ENCODE measurements at places on chromosomes 5 and 9.

DNA sequence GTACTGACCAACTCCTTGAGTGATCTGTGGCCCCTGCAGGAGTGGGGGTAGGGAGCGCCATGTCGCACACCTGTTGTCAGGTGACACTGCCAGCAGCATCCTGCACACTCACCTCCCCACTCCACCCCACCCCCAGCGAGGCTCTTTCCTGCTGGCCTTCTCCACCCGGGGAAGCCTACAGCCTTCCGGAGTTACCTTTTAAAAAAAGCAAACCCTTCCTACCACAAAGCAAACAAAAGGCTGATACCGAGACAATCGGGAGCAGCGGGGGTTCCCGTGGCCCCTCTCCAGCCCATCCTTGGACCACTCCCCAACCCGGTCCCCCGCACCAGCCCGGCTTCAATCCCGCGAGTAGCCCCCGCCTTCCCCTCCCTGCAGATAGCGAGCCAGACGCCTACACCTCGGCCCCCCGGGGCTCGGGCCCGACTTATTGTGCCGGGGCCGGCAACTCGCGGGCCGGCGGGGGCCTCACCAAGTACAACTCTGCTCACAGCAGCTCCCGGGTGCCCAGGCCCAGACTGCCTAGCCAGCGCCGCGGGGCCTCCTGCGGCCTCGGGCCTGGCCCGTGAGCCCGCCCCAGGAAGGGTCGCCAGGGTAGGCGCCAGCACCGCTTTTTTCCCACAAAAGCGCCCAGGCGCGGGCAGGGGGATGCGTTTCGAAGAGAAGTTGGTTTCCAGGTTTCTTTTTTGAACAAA, 724 bp downstream of the MACROH2A1 start:
- peak; percentile 15 for DNase-seq

- no peak for DNase-seq
Observed at GRCh38 chr5:141192110-141192725, at the start of gene PCDHB10. Gene PCDHB10 (plus strand): TSS chr5:141192353. CDS start chr5:141192553, 200 bp downstream.

GRCh38 chr5:32108167-32108566, 66.0 kb downstream of the GOLPH3 start:
- DNase-seq, result no peak

DNA sequence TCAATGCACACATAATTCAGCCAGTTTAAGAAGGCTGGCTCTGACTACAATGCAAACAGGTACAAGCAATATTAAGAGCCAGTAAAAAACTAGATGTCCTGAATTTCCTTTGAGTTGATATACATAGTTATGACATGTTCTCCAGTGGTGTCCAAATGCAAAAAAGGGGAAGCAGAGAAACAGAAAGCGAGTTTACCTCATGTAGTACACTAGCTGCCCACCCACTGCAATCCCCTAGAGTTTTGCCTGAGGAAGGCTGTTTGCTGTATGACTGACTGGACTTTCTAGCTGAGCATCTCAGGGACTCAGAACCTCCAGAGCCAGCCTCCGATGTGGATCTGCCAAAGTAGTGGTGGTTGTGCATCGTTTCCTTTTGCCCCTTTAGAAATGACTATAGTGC, 44.8 kb upstream of the SLC1A3 start:
- DNase-seq, result no peak

DNA sequence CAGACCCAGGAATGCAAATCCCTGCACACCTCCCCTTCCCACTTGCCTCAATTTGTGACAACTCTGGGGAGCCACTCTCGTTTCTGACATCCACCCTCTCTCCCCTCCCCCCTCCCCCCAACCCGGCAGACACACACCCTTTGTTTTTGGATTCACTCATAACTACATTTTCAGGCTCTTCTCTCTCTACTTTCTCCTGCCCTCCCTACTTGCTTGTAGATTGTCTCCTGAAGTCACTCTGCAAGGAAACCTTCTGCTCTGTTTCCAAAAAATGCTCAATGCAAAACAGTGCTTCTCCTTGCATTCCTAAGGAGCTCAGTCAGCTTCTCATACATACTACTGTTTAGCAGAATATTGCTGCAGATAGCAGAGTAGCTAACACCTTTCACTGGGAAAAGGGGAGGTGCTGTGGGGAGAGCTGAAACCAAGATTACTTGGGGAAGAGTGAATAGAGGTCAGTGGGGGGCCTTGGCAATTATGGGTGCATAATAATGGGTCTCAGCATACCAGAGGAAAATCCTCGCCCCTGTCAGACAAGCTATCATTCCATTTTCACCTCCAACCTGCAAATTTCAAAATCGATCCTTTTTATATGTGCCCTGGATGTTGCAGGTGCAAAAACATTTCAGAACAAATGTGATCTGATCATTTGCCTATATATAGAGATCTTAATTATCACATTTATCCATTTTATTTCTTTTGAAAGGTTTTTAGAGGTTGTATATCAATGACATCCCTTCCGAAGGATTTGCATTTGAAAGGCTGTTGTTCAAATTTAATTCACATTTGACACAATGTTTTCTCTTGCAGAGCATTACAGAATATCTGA, 1860.7 kb upstream of the WWC1 start:
- no peak for DNase-seq

- no peak for DNase-seq
Observed at GRCh38 chr9:115691693-115692092, 461.9 kb upstream of the PAPPA start.

DNA sequence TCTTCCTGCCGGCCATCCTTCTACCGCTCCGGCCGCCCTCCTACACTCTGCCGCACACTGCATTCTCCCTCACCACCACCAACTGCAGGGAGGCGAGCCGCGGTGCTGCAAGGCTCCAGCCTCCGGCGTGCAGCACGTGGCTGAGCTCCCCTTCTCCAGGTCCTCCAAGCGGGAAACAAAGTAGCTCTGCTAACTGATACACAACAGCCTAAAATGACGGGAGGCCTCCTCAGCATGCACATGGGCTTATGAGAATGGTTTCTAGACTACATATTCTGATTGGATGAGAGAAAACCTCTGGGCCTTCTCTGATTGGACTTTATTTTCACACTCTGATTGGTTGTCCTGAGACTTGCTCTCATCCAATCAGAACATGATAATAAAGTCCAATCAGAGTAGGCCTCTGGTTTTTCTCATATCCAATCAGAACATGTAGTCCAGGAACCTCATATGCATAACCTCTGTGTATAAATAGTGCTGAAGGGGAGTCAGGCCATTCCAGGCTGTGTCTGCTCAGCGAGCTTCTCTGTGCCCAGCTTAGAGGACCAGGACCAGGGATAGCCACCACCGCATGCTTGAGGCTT, 27.0 kb upstream of the ZNF354B start:
- peak; percentile 13 for DNase-seq

GRCh38 chr5:128553747-128554146, 15.7 kb upstream of the FBN2 start:
- no peak for DNase-seq

GRCh38 chr9:108477529-108478006, 378.2 kb downstream of the ACTL7B start:
- DNase-seq, result peak; percentile 33

- peak; percentile 31 for DNase-seq
Observed at GRCh38 chr9:89980600-89980999, 375.8 kb downstream of the GADD45G start.

DNA sequence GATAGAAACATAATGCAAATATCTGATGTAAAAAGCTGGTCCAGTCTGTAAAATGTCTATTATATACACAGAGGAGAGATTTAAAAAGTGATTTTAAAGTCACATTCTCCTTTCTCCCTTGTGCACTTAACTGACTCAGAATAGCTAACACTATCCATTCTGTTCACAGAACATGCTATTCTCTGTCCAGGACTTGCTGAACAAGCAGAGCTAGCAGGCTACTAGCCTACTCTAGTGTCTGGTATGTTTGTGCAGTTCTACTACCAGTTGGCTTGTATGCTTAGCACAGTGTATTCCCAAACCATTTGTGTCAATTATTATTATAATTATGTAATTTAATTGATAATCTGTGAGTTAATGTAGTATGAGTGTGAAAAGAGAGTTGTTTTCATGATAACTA, 161.7 kb upstream of the NUDT12 start:
- no peak for DNase-seq

DNA sequence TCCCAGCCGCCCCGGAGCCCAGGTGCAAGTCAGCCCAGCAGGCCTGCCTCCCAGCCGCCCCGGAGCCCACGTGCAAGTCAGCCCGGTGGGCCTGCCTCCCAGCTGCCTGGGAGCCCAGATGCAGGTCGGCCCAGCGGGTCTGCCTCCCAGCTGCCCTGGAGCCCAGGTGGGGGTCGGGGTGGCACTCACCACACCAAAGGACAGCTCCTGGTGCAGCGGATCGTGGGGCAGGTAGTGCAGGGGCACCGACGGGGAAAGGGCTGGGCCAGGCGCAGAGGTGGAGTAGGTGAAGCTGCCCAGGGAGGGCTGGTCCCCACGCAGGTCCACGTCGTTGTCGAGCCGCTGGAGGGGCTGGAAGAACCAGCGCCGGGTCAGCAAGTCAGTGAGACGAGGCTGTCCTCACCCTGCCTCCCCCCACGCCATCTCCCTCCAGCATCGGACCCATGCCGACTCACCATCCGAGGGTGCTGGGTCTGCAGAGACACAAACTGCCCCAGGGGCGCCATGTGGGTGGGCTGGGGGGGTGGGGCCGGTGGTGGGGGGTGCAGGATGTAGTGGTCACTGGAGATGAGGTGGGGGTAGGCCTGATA, 6.7 kb downstream of the RNF44 start:
- no peak for DNase-seq

- no peak for DNase-seq
Observed at GRCh38 chr5:73256012-73256411, 83.0 kb downstream of the TMEM174 start.

DNA sequence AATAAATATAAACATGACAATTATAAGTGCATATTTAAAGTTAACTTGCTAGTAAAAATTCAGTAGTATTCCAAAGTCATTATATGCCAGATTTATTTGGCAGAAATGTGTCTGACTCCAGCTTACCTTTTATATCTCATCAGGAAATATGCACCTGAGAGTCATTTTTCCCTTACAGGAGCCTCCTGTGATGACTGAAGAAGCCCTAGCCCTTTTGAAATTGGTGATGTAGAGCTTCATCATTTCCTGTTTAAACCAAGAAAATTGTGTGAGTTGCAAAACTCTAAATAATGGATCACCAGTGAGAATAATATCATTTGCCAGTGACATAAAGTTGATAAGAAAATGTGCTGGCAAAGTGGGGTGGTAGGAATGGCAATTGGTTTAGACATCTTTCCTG, 42.1 kb upstream of the CTNND2 start:
- DNase-seq, result no peak

DNA sequence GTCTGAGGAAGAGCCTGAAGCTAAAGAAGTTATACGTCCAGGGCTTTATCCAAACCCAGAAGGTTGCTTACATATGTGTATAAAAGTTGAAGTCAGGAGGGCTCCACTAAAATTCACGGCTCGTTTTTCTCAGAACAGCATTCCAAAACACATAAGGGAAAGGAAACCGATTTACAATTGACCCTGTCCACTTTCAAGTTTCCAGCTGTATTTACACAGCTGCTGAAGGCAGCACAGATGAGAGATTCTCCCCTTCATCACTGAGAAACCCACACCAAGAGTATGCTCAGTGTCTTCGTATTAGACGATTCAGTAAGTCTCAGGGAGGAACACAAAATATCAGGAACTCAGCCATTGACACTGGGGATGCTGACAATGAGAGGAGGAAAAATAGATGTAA, 5.9 kb upstream of the NREP start:
- DNase-seq, result peak; percentile 16

DNA sequence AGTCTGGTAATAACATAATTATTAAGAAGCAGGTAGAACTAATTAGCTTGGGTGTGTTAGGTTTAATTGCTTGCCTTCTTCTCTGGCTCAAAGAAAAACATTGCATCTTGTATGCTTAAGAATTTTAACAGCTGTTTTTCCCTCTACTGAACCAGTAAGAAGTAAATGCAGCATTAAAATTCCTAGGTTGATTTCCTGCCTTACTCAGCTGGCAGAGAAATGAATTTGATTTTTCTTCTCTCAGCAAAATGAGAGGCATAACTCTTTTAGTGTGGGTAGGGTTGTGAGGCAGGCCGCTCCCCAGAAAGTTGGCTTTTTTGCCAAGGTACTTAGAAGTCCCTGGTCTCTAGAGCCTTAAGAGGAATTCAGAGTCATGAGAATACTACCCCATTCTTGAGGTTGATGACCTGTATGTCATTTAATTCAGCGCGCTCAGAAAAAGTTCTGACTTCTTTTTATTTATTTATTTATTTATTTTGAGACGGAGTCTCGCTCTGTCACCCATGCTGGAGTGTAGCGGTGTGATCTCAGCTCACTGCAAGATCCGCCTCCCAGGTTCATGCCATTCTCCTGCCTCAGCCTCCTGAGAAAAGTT, 302.6 kb downstream of the ARHGEF28 start:
- DNase-seq, result no peak

- DNase-seq, result no peak
Observed at GRCh38 chr9:14741369-14741768, 18.8 kb upstream of the CER1 start.

- DNase-seq, result no peak
Observed at GRCh38 chr9:126366366-126367011, 39.9 kb downstream of the MVB12B start.

DNA sequence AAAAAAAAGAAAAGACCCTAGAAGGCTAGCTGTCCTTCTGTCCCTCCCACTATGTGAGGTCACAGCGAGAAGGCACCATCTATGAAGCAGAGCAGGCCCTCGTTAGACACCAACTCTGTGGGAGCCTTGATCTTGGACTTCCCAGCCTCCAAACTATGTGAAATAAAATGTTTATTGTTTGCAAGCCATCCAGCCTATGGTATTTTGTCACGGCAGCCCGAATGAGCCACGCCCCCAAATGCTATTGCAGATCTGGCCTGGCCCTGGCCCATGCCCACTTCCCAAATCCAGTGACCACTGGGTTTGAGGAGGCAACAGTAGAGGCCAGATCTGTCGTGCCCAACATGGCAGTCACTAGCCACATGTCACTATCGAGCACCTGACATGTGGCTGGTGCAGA, 10.8 kb downstream of the STK10 start:
- no peak for DNase-seq

DNA sequence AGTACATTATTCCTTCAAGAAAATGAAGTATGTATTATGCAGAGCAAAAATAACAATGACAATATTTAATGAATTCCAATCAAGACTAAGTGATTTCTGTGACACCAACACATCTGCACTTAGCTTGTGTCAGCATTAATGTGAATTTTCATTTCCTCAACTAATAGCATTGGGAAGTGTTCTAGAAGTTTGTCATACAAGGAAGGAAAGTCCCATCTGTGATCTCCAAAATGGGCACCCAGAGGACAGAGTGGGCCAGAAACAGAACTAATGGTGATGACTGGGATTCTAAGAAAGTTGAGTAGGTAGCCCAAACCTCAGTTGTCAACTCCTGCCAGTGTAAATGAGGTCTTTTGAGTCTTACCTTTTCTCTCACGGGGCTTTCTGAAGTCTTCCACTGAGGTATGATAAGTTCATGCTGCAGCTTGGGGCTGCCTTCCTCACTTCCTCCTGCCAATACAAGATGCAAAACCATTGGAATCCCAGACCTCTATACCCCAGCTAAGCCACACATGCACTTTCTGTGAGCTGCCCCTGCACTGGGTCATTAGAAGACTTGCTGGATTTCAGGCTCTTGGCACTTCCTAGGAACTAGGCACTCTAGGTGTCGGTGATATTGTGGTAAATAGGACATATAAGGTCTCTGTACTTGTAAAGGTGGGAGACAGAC, 4.9 kb downstream of the ADAM19 start:
- no peak for DNase-seq

- no peak for DNase-seq
Observed at GRCh38 chr5:64942460-64942859, 173.7 kb downstream of the CWC27 start.

Data from NCI-H774 (cell line).